Stimulated activated CD8-positive, alpha-beta memory T cell treated with anti-CD3 and anti-CD28 coated beads, Interleukin-15, amount 100 ng/mL, for 48 hours (primary cell): ENCODE measurements at places on chromosomes 1 and 21.

DNA sequence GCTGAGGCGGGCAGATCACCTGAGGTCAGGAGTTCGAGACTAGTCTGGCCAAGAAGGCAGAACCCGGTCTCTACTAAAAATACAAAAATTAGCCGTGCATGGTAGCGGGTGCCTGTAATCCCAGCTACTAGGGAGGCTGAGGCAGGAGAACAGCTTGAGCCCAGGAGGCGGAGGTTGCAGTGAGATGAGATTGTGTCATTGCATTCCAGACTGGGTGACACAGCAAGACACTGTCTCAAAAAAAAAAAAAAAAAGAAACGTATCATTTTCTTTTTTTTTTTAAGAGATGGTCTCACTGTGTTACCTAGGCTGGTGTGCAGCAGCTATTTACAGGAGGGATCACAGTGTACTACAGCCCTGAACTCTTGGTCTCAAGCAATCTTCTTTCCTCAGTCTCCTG lies 47.3 kb downstream of the ITGB3BP start:
- no peak for DNase-seq

DNA sequence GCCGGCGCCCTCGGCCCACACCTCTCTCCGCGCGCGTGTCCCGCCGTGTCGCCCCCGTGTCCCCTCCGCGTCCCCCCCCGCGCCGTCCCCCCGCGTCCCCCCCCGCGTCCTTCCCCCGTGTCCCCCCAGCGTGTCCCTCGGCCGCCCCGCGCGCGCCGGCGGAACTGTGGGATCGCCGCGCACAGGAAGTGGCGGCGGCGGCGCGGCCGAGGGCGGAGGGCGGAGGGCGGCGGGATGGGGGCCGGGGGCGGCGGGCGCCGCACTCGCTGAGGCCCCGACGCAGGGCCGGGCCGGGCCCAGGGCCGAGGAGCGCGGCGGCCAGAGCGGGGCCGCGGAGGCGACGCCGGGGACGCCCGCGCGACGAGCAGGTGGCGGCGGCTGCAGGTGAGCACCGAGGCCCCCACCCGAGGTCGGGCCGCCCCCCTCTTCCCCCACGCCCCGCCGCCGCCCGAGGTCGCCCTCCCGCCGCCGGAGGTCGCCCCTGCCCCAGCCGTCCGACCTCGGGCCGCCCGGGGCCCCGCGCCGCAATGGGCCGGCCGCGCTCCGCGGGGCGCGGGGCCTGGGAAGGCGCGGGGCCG lies at the start of gene AGPAT3:
TSS of gene AGPAT3 (plus strand) at position 262 of the 578 bp plus-strand sequence. CDS start 94,459 bp downstream, outside the sequence.
- DNase-seq: no peak

DNA sequence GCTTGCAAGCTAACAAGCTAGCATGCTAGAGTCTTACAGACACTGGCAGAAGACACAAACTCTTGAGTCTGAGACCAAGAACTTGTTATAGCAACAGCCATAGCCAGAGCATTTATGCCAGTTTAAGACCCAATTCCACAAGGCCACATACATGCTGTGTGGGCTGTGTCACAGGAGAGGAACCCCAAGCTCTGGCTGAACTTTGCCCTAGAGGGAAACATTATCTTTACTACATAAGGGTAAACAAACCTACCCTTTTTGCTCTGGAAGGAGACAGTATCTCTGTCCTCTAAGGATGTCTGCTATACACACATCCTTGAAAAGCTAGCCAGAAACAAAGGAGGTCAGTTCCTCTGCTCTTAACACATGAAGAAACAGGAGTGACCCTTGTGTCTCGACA lies 70.3 kb downstream of the HSF2BP start:
- no peak for DNase-seq

- DNase-seq: no peak
Observed at GRCh38 chr21:38134084-38134873, 122.5 kb upstream of the KCNJ15 start.

DNA sequence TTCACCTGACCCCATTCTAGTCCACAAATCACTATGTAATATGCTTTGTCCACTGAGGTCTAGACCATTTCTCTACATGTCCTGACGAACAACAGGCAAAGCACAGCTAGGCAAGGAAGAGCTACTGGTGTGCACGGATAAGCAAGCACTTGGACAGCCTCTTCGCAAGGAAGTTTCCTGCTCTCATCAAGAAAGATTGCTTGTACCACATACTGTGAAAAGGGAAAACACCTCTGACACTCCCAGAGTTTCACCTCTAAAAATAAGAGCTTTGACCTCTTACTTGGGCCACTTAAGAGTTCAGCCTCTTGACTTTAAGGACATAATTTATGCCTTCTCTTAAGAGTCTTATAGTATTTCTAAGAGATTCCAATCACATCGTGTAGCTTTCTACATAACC lies 36.0 kb upstream of the LPAR3 start:
- DNase-seq: no peak

DNA sequence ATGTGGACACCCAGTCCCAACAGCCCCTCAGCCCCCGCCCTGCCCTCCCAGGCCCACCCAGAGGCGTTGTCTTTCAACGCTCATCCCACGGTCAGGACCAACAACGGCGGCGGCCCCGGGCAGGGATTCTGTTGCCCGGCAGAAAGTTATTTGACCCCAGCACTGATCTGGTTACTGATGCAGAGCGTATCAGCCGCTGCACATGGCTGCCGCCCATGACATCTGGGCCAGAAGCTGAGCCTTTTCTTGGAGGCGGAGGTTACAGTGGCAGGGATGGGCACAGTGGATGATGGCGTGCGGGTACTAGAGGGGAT lies 127.1 kb upstream of the ARHGEF16 start:
- no peak for DNase-seq

GRCh38 chr1:172180501-172181285 lies 239.8 kb upstream of the C1orf105 start:
- peak; percentile 14 for DNase-seq

GRCh38 chr1:48767975-48768510 lies 8.6 kb downstream of the BEND5 start:
- DNase-seq: no peak

DNA sequence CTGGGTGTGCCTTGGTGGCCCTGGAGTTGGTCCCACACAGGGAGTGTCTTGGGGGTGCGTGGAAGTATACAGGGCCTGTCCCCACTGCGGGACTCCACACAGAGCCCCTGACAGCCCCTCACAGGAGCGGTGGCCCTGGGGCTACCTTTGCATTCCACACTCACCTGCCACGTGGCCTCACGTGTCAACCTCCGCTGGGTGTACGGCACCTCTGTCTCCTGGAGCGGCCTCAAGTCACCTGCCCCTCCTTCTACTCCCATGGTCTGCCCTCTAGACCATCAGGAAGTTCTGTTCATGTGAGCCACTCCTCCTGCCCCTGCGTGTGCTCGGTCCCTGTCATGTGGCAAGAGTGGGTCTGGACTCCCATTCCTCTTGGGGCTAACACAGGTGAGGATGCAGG lies 58.6 kb downstream of the FAAP20 start:
- no peak for DNase-seq

DNA sequence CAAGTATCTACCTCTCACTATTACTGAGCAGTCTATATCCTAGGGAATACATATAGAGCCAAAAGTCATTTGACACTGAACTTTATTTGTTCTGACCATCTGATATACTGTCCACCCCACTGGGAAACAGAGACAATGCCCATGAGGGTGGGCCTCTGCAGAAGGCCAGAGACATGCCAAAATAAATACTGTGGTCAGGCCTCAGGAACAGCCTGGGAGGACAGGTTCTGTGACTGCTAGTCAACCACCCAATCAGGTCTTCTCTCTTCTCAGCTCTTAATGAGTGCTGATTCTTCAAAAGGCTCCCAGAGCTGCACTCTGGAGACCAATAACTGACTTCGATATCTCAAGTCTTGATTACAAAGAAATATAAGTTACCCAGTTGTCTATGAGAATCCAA lies 5.5 kb upstream of the ANKRD35 start:
- DNase-seq: no peak

DNA sequence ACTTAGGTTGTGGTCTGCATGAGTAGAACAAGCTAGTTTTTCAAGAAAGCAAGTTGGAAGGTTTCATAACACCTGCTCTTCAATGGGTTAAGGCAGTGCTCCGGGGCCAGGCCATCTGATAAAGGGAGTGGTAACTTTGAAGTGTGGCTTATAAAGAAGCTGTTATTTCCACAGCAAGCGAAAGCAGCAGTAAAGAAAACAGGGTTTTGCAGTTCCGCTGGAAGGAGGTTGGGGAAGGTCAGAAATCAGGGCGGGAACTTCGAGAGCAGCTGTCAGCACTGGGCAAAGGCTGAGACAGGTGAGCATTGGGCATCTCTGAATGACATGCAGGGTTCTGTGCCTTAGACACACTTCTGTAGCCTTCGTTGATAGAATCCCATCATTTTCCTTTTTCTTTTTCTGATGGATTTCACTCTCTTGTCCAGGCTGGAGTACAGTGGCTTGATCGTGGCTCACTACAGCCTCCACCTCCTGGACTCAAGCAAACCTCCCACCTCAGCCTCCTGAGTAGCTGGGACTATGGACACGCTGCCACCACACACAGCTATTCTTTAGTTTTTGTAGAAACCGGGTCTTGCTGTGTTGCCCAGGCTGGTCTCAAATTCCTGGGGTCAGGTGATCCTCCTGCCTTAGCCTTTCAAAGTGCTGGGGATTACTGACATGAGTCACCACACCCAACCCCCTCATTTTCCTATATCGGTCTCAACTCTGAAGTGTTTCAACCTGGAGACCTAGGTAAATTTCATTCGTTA lies 20.5 kb downstream of the TMEM51 start:
- DNase-seq: no peak

DNA sequence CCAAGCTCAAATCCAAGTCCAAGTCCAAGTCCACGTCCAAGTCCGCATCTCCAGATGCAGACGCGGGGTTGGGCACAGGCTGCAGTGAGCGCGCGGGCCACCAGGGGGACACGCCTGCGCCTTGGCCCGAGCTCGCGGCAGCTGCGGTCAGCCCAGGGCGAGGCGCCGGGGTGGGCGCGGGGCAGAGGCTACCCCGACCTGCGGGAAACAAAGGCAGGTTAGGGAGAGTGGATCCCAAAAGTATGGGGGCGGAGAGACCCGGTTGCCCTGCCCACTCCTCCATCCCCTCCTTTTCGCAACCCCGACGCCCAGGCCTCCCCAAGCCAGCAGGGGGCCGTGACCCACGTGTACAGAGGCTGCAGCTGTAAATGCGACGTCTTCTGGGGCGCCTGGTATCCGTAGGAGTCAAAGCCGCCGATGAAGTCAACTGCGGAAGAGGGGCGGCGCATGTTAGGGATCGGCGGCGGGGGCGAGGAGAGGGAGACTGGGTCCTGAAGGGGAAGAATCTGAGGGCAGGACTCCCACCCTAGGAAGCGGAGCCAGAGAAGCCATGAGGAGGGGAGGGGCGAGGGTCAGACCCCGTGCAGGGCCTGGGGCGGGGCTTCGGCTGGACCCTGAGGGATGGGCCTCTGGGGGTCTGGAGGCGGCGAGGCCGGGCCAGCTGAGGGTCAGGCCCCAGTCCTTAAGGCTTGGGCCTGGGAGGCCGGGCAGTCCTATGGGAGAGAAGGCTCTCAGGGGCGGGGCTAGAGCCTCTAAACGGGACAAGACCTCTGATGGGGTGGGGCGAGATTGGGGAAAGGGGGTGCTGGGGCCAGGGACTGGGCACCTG lies 58.0 kb downstream of the NKAIN1 start:
- peak; percentile 30 for DNase-seq

DNA sequence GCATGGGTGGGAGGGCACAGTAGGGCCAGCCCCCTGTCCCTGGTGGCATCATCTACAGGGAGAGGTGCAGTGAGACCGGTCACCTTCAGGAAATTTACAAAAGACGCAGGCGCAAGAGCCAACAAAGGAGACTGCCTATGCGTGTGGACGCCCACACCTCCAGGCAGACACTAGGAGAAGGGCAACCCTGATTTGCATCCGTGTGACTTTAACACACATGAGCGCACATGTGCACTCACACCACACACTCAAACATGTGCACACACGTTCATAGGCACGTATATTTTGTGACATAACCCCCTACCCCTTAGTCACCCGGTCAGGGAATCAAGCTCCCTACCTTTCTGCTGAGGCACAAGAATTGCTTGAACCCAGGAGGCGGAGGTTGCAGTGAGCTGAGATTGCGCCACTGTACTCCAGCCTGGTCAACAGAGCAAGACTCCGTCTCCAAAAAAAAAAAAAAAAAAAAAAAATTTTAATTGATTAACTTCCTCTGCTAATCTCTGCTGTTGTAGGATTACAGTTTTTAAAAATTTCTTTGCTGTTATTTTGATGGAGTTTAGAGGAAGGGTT lies 84.7 kb upstream of the SLC25A33 start:
- no peak for DNase-seq

GRCh38 chr1:43935711-43936427 lies 2.3 kb downstream of the ARTN start:
- DNase-seq: no peak

GRCh38 chr1:156911577-156912298 lies 8.7 kb upstream of the LRRC71 start:
- no peak for DNase-seq

- no peak for DNase-seq
Observed at GRCh38 chr1:11668516-11668915, 4.5 kb downstream of the FBXO6 start.

- no peak for DNase-seq
Observed at GRCh38 chr1:175537571-175537970, 205.8 kb downstream of the TNR start.

GRCh38 chr1:213138892-213139291 lies 87.9 kb downstream of the RPS6KC1 start:
- no peak for DNase-seq

GRCh38 chr1:181317261-181317930 lies 165.9 kb upstream of the CACNA1E start:
- no peak for DNase-seq

DNA sequence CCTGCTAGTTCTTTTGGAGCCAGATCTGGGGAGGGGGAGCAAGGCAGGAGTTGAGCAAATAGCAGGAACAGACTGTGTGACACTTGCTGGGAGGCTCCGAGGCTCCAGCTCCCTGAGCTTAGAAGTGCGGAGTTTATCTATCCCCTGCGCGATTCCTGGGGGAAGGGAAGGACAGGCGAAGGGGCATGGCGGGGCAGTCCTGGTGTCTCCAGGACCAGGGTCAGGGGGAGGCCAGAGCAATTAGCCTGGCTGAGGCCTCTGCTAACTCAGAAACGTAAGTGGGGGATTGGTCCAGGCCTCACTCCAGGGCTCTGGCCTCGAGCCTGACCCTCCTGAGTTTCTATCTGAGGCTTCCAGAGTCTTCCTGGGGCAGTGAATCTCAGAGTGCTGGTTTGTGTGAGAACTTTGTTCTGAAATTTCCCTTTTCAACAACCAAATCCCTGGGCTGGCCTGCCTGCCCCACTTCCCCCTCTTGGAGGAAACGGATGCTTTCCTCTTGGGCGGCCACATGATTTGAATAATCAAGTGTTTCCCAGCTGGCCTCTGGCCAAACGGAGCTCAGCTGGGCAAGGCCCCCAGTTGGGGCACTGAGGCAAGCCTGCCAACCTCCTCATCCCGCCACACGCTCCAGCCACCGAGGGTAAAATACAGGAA lies 15.6 kb downstream of the ALPL start:
- DNase-seq: no peak

- no peak for DNase-seq
Observed at GRCh38 chr1:86530211-86530845, 16.6 kb upstream of the CLCA4 start.

- DNase-seq: no peak
Observed at GRCh38 chr1:93056214-93056613, 22.9 kb upstream of the MTF2 start.

DNA sequence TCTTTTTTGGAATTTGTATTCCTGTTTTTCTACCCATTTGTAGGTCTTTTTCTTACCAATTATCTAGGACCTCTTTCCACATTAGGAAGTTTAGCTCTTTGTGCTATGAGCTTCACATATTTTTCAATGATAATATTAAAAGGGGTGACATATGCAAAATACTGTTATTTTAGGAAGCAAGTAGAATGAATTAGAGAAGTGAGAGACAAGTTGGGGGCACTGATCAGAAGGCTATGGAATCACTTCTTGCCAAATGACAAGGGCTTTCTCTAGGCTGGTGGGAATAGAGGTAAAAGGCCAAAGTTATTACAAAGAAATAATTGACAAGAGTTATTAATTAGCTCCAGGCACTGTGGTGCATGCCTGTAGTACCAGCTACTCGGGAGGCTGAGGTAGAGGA lies 4.3 kb upstream of the BCAR3 start:
- no peak for DNase-seq
